Activated T-cell treated with anti-CD3 and anti-CD28 coated beads for 24 hours (primary cell): ENCODE measurements at places on chromosomes 1 and 21.

DNA sequence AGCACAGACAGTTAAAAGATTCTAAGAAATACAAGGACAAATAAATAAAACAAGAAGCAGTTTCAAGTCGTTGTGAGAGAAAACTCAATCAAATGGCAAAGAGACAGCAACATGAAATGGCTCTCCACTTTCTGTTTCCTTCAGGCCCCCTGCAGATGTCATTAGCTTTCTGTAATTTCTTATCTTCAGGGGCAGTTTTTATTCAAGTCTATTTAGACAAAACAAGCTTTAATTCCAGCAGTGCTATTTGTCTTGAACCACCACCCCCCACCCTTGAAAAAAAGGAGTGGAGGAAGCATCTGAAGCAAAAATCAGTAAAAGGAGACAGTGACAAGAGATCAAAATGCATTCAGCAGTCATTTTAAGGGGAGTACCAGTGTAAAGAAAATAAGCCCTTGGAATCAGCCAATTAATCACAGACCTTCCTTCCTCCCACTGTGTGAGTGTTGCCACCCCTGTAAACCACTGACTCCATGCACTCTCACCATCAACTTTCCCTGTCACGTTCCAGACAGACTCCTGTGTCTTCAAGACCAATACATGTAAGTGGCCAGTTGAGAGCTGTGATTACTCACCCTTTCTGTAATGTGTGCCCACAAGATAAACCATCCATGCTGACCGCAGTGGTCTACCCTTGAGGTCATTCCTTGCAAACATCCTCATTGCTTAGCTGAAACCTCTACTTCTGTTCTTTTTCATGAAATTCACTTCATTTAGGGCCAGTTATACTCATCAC is 136.1 kb upstream of the HOOK1 start:
- DNase-seq: no peak

DNA sequence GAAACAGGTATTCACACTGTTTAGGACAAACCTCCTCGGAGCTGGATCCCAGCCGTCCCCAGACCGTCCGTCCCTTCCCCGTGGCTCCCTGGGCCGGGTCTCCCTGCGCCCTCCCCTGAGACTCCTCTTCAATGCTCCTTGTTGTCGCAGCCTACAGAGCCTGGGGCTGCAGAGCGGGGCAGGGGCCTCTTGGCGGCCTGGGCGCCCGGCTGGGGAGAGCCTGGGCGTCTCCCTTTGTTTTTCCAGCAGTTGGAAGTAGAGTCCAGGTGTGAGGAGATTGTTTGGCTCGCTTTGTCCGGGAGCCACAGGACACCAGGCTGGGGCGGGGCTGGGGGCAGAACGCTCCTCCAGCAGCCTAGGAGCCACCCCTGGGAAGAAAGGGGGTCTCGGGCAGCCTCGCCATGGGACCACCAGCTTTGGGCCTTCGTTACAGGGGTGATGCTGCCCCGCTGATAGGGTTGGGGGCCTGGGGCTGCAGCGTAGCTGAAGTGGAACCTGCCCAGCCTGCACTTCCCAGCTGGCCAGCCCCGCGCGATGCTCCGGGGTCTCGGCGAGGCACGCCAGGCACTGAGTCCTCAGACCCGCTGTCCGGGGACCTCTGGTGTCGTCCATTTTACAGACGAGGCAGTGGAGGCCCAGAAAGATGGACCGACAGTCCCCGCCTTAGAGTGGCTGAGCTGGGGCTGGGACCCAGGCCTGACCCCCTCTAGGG is 66.9 kb downstream of the PRDM16 start:
- DNase-seq: no peak

GRCh38 chr1:243264717-243265116 is 8.9 kb downstream of the SDCCAG8 start:
- no peak for DNase-seq

DNA sequence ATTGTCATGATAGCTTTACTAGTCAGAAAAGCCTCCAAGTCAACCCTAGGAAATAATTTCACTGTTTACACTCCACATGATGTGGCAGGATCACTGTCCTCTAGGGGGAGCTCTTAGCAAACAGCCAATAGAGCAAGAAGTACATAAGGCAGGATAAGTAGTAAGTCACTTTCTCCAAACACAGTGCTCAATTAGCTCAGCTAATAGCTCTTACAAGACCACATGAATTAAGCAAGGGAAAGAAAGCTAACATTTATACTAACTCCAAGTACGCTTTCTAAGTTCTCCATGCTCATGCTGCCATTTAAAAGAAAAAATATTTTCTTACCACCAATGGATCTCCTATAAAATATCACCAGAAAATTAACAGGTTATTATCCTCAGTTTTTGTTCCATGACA is 66.9 kb upstream of the LRIF1 start:
- peak; percentile 49 for DNase-seq

- DNase-seq: no peak
Measured at GRCh38 chr1:103191327-103191726, 83.0 kb upstream of the COL11A1 start.

DNA sequence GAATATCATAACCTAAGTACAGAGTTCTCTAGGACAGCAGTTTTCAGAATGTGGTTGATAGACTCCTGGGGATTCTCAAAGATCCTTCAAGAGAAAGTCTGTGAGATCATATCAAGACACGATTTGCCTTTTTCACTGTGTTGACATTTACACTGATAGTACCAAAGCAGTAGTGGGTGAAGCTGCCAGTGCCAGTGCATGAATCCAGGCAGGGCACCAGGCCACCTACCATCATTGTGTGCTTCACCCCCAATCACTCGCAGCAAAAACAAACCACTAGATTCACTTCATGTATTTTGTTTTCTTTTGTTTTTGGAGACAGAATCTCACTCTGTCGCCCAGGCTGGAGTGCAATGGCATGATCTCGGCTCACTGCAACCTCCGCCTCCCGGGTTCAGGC is 23.9 kb downstream of the DNAJC16 start:
- DNase-seq: no peak

GRCh38 chr1:58864654-58865053 is 80.8 kb upstream of the JUN start:
- DNase-seq: no peak

- no peak for DNase-seq
Measured at GRCh38 chr1:59092126-59092525, 204.8 kb upstream of the FGGY start.

DNA sequence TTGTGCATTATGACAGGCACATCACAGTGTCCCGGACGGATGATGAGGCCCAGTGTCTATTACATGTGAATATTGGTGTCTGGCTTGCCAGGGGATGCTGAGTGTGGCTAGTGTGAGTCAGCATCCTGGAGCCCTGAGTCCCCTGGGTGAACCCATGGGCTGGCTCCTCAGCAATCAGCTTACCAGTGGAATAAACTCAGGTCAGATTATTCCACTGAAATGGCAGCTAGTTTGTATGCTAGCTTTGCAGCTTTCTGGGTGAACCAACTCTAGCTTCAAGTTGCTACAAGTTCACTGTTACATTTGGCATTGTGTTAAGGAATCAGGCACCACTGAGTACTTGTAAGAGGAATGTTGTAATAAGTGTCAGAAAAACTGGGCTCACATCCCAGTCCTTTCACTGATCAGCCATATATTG is 23.9 kb upstream of the RPTN start:
- no peak for DNase-seq
